LHCN-M2 (cell line): ENCODE measurements at places on chromosomes 1 and 21. TPM values are rescaled to one million over a fixed set of nuclear protein-coding genes. Genes with fewer than 3 reads are reported as not detected.

DNA sequence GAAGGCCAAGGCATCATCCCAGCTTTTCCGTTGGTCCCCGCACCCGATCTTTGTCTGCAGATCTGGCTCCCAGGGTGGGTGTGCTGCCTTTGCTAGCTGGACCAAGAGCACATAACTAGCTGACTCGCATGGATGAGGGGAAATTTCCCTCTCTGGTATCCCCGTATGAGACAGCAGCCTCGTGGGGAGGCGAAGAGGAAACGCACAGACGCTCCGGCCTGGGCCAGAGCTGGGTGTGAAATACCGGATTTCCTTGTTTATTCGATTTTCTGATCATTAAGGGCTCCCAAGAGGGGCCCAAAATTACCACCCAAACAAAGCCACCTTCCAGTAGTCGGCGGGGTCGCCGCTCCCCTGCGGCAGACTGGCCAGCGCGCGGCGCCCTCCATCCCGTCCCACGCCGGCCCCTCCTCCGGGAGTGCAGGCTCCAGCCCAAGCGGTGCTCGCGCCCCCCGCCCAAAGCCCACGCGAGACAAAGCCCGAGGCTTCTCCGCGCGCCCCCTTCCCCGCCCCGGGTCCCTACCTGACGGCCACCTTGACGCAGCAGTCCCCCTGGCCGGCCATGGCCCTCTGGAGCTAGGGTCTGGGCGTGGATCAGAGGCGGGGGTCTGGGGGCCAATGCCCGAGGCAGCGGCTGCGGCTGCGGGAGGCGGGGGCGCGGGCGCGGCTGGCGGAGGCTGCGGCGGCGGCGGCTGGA lies 546 bp downstream of the KIF21B start:
- DNase-seq, result no peak

- DNase-seq, result no peak
These were observed 40.0 kb downstream of the COQ8A start for GRCh38 chr1:226980122-226980560.

GRCh38 chr1:46508757-46509156 lies 19.1 kb downstream of the DMBX1 start:
- peak; percentile 45 for DNase-seq

DNA sequence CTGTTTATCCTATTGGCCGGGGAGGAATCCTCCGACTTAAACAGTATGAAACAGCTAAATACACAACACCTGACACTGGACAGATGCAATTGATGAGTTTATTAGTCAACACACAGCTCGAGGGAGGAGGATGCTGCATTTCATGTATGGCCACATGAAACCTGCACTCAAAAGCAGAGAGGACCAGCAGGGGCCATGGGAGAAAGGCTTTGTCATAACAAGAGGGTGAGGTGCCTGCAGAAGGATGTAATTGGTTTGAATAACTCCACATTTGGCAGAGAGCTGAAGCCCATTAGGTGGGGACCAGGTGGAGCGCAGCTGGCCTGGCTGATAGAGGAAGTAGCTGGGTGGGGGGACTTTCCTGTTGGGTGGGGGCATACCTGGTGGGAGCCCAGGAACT lies 599.1 kb downstream of the PTPRU start:
- no peak for DNase-seq

DNA sequence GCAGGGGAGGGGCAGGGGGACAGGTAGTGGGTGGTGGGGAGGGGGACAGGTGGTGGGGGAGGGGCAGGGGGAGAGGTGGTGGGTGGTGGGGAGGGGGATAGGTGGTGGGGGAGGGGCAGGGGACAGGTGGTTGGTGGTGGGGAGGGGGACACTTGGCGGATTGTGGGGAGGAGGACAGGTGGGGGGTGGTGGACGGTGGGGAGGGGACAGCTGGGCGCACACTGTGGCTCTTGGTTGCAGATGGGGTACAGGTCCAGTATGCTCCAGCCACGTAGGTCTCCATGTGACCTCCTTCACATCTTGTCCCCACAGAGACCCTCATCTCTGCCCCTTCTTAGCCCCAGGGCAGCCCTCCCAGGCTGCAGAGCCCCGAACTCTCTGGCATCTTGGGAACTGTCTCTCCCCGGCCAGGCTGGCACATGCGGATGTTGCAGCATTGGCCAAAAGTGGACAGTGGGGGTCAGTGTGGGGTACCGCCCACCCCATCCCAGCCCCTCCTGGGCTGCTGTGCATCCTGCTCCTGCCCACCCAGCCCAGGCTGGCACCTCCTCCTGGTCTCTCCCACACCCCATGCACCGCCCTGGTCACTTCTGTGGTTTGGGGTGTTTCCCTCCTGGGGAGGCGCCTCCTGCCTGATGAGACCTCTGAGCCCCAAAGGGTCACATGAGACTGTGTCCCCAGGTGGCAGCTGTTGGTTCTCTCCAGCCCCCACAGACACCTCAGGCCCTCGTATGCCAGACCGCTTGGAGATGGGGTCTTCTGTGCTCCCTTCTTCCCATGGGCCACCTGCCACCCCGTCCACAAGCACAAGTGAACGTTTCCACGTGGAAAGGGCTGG lies 7.6 kb upstream of the SLC19A1 start:
- DNase-seq, result no peak

DNA sequence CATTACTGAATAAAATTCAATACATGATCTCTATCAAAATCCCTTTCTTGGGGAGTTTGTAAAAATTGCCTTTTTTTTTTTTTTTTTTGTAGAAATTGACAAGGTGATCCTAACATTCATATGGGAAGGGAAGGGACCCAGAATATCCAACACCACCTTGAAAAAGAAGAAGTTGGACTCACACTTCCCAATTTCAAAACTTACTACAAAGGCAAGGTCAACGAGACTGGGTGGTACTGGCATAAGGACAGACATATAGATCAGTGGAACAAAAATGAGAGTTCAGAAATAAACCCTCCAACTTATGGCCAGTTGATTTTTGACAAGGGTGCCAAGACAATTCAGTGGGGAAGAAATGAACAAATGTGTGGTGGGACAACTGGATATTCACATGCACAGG lies 31.4 kb upstream of the CLSTN1 start:
- no peak for DNase-seq

DNA sequence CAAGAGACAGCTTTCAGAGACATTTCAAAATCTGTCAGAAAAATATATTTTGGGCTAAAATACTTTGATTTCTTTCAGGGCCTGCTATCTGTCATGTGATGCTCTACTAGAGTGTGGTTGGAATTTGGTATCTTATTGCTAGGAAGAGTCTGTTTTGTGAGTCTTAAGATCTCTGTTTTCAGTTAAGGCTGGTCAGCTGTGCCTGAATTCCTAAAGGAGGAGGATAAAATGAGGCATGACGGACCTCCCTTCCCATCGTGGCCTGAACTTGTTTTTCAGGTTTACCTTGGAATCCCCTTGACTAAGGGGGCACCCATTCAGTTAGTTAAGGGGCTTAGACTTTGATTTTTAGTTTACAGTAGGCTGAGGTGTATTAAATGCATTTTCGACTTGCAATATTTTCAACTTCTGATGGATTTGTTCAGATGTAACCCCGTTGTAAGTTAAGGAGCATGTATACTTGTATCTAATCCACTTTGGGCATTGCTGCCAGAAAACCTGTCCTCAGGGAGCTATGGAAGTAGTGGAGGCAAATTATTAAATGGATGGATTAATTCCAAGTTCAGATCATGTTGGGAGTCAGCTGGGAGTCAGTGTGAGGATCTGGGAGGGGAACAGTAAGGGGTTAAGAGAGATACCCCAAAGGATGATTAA lies 18.3 kb downstream of the CAPN2 start:
- DNase-seq, result peak; percentile 69

GRCh38 chr21:44487831-44488230 lies 32.5 kb downstream of the LRRC3 start:
- DNase-seq, result no peak

DNA sequence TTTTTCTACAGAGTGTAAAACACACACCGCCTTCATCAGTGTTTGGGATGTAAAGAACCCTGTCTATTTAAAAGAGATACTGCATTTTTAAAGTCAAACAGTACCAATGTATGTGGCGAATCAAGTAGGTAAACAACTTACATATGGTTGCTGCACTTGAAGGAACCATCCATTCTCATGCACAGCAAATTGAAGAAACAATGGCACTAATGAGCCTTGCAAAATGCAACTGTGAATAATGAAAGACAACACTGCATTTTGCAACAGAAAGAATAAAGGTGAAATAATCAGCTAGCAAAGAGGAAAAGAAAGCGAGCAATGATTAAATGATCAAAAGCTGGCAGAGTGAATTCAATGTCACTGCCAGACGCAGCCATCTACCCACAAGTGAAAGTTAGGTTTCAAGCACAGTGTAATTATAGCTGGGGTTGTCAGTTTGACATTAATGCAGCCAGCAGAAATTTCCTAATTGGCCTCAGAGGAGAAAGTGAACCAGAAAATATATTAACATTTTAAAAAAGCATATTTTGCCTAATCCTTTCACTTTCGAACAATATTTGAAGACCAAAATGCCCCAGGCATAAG lies 10.9 kb upstream of the BARHL2 start:
- no peak for DNase-seq

- DNase-seq, result peak; percentile 13
These were observed 50.6 kb upstream of the LYPLAL1 start for GRCh38 chr1:219123036-219123435.

GRCh38 chr1:186754542-186755145 lies 74.1 kb upstream of the PLA2G4A start:
- no peak for DNase-seq

- no peak for DNase-seq
These were observed 26.0 kb downstream of the RPS6KA1 start for GRCh38 chr1:26555550-26555981.

DNA sequence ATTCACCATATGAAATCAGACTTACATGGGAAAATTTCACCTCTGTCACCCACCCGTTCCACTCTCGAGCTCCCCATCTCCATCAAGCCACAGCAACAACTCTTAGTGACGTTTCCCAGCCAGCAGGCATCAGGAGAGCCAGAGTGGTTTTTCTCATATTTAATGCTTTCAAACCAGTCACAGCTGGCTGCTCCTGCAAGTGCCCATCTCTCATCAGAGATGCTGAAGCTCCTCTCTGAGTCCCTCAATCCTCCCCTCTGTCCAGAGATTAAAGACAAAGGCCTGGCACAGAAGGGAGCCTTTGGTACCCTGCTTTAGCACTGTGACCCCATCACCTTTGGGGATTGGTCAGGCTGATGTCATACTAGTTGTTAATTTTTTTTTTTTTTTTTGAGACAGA lies 277.3 kb downstream of the DNM3 start:
- DNase-seq, result no peak

GRCh38 chr1:220872296-220872695 lies 6.9 kb upstream of the HLX start:
- no peak for DNase-seq

- DNase-seq, result no peak
These were observed 110.9 kb downstream of the TOMM20 start for GRCh38 chr1:235017719-235018118.

- DNase-seq, result peak; percentile 46
These were observed 871 bp upstream of the ETS2 start for GRCh38 chr21:38804789-38805327.

DNA sequence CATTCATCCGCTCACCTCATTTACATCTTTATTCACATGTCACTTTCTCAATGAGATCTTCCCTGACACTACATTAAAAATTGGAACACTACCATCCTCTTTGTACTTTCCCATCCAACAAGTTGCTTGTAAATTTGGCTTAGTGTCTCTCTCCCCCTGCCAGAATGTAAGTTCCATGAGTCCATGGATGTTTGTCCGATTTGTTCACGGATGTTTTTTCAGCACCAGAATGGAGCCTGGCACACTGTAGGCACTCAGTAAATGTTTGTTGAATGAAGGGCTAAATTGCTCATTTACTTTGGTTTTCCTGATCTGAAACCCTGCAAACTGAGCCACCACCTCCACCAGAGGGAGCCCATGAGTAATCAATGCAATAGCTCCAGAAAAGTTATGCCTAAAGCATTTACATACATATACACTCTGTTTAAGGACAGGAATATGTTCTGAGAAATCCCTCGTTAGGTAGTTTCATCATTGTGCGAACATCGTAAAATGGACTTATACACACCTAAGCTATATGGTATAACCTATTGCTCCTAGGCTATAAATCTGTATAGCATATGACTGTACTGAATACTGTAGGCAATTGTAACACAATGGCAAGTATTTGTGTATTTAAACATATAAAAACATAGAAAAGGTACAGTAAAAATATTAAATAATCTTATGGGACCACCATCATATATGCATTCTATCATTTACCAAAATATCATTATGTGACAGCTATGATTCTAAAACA lies 2.8 kb upstream of the EYA3 start:
- DNase-seq, result peak; percentile 32

GRCh38 chr1:156705321-156705917 lies at the start of gene CRABP2:
CRABP2 (minus strand) TSS chr1:156705583; CDS start chr1:156705446, 137 bp downstream.
- no peak for DNase-seq

DNA sequence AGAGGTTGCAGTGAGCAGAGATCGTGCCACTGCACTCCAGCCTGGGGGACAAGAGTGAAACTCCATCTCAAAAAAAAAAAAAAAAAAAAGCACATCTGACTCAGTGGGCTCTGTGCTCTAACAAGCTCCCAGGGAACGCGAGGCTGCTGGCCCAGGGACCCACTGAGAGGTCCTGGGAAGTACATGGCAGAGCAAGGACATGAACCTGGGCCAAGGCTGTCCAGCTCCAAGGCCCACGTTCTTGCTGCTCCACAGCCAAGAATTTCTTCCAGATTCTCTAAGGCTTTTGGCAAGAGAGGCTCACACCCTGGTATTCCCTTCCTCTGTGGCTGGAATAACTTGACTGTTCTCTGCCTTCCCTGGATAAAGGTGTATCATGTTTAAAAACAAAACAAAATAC lies 15.4 kb upstream of the AGTRAP start:
- DNase-seq, result no peak

- no peak for DNase-seq
These were observed 60.5 kb upstream of the SIPA1L2 start for GRCh38 chr1:232690285-232690935.

DNA sequence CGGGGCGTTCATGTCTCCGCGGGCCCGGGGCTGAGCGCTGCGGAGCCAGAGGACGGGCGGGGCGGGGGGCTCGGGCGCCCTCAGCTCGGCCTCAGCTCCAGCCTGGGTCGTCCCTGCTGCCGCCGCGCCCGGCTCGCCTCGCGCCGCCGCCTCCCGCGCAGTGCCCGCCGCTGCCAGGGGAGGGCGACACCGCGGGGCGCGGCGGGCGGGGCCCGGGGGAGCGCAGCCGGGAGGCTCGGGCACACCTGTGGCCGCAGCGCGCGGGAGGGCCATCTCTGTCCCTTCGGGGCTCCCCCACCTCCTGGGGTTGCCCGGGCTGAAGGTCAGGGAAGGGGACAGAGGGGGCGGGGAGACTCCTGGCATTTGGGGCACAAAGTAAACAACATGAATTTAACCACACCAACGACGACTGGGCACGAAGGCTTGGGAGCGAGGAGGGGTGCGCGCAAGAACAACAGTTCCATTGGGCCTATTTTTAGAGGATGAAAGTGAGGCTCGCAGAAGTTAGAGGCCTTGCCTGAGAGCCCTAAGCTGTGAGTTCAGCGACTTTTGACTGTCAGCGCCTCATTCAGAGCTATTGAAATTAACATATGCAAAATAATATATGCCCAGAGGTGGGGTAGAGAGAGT lies at the start of gene FAM131C:
Gene FAM131C, minus strand, starts transcription at position 162 of the 630 bp plus-strand sequence. CDS start 209 bp downstream, outside the sequence.
- DNase-seq, result no peak

GRCh38 chr1:114054148-114054547 lies 74.9 kb downstream of the OLFML3 start:
- no peak for DNase-seq

- DNase-seq, result no peak
These were observed 1.5 kb upstream of the SLC25A24 start for GRCh38 chr1:108201687-108202086.

SPRR5 gene
- total RNA-seq, result not detected in 2 replicates

KIF14 gene
- total RNA-seq, result 27.1 and 29.7 TPM in 2 replicates

KRTAP11-1 gene
- not detected in 2 replicates for total RNA-seq

BSND gene
- total RNA-seq, result not detected in 2 replicates

TSSK3 gene
- 0.40 TPM in 1 of 2 replicates, not detected in the other for total RNA-seq

ATP1B1 gene
- total RNA-seq, result 16.1 and 22.6 TPM in 2 replicates

RGS8 gene
- total RNA-seq, result not detected in 2 replicates

SLC45A1 gene
- total RNA-seq, result 4.0 and 4.2 TPM in 2 replicates

CHD5 gene
- 0.06 TPM in 1 of 2 replicates, not detected in the other for total RNA-seq
